ENCODE measurements at places on chromosomes 6 and 20.

- peak; percentile 63 for DNase-seq
These were observed 49.8 kb downstream of the FRK start for GRCh38 chr6:116010790-116011401.

DNA sequence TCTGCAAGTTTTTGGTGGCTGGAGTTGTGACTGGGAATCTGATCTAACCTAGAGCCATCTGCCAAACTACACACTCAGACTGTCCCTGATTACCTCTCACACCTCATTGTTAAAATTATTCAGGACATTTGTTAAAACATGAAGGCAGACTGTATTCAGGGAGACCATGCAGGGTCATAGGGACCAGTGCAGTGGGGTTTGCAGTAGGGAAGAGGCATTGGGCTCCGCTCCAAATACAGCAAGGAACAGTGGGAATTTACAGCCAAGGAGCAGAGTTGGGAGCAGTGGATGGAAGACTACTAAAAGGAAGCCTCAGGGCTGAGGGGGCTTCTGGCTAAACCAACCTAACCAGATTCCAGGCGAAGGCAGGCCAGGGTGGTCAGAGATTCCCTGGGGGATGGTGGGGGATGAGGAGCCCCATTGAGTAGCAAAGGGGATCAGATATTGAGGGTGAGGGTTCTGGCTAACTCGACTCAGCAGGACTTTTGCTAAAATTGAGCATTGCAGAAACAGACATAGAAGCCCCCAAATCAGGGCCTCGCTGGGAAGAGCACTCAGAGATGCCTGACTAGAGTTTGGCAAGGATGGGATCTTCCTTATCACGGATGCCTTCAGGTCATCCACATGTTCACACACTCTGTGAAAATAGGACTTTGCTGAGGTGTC is 172.0 kb downstream of the ZDHHC14 start:
- no peak for DNase-seq

- no peak for DNase-seq
These were observed 9.1 kb downstream of the MTRF1L start for GRCh38 chr6:152993431-152993830.

- DNase-seq: peak; percentile 32
These were observed 313.9 kb upstream of the RNF24 start for GRCh38 chr20:4329232-4329631.

DNA sequence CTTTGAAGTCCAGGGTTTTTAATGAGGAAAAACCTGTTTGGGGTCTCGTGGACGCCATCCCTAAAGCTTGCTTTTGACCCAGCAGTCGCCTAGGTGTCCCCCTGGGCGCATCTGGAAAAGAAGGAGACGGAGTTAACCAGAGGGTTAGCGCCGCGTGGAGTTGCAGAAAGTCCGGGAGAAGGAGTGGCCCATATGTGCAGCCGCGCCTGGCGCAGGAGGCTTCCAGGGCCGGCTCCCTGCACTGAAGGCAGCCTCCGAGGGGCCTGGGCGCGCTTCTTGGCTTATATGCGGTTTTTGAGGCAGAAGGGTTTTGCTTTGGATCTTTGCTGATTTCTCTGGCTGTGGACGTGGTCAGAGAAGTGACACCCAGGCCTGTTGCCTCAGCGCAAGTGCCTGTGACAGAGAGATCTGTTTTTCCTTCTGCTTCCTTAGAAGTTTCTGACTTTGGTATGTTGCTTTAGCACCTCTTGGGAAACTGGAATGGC is 987 bp downstream of the TMEM181 start:
- DNase-seq: peak; percentile 65

DNA sequence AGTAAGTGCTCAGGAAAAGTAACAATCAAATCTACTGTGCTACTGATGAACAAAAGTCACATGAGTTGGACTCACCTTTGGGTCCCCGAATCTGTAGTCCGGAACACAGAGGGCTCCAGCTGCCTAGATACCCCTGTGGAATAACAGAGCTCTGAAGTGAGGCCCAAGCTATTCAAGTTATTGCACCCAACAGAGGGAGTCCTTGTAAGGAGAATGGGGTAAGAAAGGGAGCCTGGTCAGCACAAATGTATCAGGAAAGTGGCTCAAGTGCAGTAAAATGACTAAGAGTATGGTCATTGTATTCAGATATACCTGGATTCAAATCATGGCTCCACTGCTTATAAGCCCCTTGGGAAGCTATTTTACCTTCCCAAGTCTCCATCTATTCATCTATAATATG is 20.9 kb downstream of the EDN1 start:
- DNase-seq: no peak

GRCh38 chr20:41952166-41952565 is 334.0 kb upstream of the CHD6 start:
- no peak for DNase-seq

GRCh38 chr6:43628393-43629103 is 516 bp downstream of the GTPBP2 start:
- DNase-seq: peak; percentile 82

- DNase-seq: no peak
These were observed 968.4 kb upstream of the SLC35B3 start for GRCh38 chr6:9403736-9404135.

DNA sequence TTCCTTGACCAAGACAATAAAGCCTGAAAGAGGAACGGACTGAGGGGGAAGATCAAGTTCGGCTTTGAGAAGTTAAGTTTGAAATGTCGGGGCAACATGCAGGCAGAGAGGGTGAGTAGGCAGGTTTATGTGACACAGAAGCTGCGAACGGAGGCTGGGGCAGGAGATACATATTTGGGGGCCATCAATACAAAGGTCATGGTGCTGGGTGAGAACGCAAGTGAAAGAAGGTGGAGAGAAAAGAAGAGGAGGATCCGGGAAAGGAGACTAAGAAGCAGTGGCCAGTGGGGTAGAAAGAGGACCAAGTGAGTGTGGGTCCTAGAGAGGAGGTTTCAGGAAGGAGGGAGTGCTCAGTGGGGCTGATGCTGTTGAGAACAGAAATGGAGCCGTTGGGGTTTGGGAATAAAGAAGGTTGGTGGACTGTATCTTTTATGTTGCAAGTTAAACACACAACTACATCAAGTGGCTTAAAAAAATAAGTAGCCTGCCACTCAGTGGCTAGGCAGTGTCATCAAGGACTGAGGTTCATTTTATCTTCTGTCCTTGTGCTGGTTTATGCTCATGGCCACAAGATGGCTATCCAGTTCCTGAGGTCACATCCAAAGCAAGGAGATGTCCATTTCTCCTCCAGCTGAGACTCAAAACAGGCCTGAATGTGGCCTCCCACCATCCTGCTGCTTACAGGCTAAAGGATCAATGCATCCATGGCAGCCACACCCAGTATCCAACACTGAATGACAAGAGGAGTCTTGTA is 1.7 kb upstream of the BLCAP start:
- no peak for DNase-seq

DNA sequence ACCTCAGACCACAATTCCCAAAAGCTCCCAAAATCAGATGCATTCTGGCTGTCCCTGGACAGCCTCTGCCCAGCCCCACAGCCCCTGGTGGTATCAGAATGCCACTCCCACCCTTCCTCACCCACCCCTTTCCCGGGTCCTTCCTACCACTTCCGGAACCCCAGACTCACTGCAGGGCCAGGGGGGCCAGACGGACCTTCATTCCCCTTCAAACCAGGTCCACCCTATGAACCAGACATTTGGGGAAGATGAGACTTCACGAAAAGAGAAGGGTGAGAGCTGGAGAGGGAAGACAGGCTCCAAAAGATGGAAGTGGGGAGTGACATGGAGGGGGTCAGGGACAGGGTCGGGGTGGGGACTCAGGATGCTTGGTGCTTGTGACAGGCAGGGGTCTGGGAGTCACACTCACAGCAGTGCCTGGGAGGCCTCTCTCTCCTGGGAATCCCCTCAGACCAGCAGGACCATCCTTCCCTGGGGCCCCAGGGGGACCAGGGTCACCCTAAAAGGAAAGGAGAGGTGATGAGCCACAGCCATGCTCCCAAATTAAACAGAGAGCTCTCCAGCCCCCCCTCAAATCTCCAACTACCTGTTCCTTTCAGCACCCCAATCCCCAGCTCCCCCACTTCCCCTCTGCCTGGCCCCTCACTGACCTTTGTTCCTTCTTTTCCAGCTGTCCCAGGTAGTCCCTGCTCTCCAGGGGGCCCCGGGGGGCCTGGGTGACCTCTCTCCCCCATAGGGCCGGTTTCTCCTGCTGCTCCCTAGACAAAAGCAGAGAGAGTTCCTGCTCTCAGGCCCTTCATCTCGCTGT is 20.2 kb downstream of the COL11A2 start:
- DNase-seq: no peak

DNA sequence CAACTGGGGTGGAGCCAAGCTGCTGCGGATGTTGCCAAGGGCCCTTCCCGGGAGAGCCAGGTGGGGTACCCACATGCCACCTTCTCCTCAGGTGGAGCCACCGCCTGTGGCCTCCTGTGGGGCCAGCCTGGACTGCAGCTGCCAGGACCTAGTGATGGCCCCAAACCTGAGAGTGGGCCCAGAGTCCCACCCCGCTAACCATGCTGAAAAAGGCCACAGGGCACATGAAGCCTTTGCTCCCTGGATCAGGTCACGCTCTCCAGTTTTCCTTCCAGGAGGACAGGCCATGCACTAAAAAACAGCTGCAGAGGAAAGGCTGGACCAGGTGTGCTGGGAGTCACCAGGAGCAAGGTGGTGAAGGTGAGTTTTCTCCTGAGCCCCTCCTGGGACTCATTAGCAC is 73.9 kb upstream of the SLC22A16 start:
- no peak for DNase-seq

DNA sequence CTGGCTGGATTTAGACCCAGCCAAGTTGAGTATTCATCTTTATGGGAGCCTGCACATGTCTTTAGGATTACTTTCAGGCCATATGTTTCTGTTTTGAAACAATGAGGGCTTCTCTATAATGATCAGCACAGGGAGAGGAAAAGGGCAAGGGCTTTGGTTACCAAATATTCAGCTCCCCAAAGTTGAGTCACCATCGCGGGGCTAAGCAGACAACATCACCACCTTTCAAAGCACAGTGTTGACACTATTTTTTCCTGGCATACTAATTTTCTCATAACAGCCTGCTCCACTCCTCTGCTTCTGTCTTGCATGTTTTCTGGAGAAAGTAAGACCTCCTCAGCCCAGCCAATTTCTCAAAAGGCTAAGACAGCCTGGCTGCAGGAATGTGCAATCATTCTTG is 4.9 kb downstream of the SCML4 start:
- peak; percentile 48 for DNase-seq

DNA sequence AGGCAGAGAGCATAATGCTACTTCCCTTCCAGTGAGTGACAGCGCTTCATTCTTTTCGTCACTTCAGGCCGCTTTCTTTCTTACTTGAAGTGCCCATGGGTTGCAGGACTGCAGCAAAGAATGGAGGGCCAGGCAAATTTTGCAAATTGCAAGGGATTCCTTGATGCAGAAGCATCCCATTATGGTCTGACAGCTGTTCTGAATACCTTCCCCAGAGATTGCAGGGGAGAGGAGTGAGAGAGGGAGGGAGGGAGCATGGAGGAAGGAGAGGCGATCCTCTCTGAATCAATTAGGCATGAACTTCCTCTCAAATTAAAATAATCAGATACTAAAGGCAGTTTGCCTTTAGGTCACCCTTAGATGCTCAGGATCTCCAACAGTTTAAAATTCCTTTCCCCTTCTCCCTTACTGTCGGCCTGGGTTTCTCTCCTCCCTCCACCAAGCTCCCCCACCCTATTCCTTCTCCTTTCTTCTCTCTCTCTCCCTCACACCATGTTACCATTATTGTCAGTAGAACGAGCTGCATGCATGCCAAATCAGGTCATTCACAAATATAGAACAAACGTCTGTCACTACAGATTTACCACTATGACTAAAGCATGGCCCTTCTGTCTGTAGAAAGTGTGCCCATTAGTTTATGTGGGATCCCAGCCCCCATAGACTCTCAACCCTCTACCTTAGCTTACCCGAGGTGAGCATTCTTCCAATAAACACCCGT is 289.2 kb downstream of the CD83 start:
- no peak for DNase-seq

- no peak for DNase-seq
These were observed 42.9 kb downstream of the TXLNB start for GRCh38 chr6:139248911-139249310.

- no peak for DNase-seq
These were observed 43.1 kb downstream of the MBOAT1 start for GRCh38 chr6:20169119-20169557.

DNA sequence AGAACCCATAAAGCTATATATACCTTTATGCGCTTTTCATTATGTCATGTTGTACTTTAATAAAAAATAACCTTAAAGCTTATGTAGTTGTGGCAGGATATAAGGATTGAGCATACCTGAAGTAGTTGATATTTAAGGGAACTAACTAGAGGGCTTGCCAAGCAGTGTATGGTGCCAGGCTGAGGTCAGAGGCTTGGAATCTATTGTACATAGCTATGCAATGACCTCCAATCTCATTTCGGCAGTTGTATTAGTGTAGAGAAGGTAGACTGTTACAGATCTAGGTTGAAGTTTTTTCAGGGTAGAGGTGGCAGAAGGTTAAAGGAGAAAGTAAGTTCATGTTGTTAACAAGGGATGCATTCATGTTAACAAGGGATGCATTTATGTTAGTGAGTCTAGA is 397.7 kb upstream of the HS3ST5 start:
- DNase-seq: no peak

GRCh38 chr6:1004885-1005630 is 306.8 kb upstream of the FOXQ1 start:
- DNase-seq: no peak

DNA sequence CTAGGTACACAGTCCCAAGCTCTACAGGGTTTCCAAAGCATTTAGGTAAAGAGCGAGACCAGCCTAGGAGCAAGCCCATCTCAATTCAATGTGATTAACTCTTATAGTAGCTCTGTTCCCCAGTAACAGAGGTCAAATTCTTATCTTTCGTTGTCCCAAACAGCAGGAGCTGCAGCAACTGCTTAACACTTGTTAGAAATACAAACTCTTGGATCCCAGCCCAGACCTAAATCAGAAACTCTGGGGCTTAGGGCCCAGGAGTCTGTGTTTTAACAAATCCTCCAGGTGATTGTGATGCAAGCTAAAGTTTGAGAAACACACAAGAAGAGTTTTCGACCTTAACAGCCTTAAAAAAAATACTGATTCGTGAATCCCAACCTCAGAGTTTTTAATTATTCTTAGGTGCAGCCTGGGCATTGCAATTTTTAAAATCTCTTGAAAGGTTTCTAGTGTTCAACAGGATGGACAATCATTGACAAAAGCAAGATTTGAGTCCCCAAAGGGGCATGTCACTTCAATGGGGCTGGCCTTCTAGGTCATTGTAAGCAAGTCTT is 127.4 kb upstream of the HCRTR2 start:
- DNase-seq: no peak

DNA sequence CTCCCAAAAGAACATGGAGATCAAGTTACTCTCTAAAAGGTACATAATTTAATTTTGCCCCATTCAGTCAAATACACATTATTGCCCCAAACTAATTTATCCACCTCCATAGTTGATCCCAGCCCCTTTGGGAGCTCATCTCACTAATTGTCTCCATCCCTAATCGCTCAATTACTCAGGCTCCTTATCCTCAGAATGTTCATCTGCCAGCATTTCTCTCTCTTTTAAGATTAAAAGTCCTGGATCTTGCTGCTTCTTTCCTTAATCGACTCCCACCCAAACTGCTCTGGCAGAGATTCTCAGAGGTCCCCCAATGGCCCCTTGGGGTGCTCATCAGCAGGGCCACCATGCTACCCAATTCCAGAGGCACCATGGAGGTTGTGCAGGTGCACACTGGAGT is 18.4 kb upstream of the NNAT start:
- DNase-seq: no peak

Measured in stimulated activated effector memory CD8-positive, alpha-beta T cell treated with anti-CD3 and anti-CD28 coated beads, Interleukin-12 subunit alpha, Interleukin-12 subunit beta, amount 100 ng/mL, for 72 hours (primary cell).